CD4-positive, alpha-beta T cell treated with Interleukin-15 for 4 hours (primary cell): ENCODE measurements at places on chromosomes 6 and 20.

DNA sequence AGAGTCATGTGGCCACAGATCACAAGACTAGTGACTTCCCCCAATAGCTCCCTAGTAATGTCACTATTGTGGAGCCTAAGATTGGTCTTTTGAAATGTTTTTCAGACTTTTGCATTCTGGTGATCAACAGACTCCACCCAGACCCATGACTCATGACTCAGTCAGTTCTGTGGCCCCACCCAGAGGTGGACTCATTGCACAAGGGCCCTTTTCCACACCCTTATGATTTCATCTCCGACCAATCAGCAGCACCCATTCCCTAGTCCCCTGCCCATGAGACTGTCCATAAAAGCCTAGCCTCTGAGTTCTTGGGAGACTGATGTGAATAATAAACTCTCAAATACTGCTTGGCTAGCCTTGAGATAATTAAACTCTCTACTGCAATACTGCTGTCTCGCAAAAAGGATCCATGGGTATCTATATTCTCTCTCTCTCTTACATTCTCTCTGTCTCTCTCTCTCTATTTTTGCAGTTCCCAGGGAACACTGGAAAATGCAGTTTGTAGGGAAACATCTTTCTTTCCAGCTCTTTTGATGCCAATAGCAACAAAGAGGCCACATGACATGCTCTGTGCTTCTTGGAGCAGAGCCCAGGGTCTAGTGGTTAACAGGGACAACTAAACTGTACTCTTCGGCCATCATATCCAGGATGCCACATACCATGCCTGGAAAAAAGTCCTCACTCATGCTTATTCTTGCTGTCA, 71.3 kb upstream of the IYD start:
- no peak for DNase-seq

DNA sequence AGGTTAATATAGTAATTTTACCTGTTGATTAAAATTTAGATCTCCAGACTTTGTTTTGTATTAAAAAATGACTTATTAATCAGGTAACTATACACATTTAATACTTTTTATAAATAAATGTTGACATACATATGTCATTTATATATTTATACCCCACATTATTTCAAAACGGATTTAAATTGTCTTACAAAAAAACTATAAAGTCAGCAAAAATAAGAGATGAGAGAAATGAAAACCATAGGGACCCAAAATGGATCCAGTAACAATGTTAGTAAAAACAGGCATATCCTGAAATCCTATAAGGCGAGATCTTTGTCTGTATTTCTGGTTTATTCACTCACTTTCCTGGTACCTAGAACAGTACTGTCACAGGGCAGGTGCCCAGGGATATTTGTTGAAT, 91.5 kb downstream of the PACRG start:
- DNase-seq, result no peak

DNA sequence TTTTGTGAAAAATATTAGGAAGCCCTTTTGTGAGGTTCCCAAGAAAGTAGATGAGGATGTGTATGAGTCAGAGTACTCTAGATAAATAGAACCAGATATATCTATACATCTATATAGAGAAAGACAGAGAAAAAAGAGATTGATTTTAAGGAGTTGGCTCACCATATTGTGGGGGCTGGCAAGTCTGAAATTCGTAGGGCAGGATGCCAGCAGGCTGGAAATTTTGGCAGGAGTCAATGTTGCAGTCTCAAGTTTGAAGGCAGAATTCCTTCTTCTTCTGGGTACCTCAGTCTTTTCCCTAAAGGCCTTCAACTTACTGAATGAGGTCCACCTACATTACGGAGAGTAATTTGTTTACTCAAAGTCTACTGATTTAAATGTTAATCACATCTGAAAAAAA, 65.3 kb upstream of the SAMD3 start:
- no peak for DNase-seq

- no peak for DNase-seq
Observed at GRCh38 chr6:105763866-105764265, 322.3 kb upstream of the PRDM1 start.

DNA sequence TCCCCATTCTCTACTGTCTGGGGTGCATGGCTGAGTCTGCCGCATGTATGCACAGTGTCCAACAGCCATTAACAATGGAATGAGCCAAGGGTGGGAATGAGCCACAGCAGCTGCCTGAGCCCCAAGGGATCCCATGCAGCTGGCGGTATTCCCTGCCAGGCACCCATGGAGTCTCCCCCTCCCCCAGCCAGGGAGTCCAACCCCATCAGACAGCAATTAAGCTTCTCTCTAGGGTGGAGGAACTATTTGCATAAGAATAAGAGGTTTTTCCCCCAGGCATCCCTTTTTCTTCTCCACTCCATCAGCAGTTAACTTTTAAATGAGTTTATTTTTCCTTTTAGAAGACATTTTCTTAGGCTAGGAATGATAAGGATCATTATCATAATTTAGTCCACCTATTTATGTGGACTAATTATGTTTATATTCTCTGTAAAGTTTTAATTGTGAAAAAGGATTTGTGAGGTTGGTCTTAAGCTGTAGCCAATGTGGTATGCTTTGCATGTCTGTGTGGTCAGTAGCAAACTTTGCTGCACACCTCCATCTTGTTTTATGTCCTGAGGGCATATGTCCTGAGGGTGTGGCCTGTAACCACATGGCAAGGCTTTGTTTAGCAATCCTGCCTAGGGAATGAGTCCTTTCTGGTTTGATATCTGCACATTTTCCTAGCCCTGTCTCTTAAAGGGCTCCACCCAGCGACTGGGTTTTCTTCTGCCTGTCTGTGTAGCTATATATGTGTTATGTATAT, 158.9 kb upstream of the OLIG3 start:
- DNase-seq, result no peak

DNA sequence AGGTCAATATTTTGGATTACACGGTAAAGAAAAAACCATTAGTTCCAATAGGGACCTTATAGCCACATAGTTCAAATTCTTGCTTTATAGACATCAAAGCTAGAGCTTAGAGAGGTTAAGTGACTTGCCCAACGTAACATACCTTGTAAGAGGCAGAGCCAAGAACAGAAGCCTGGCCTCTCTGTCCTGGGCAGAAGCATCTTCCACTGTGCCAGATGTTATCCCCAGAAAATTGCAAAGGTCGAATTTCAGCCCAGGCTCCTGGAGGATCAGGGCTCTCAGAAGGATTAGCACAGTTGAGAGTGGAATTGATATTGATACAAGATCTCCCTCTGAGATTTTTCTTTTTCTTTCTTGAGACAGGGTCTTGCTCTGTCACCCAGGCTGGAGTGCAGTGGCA, 6.1 kb downstream of the SMIM28 start:
- DNase-seq, result no peak

DNA sequence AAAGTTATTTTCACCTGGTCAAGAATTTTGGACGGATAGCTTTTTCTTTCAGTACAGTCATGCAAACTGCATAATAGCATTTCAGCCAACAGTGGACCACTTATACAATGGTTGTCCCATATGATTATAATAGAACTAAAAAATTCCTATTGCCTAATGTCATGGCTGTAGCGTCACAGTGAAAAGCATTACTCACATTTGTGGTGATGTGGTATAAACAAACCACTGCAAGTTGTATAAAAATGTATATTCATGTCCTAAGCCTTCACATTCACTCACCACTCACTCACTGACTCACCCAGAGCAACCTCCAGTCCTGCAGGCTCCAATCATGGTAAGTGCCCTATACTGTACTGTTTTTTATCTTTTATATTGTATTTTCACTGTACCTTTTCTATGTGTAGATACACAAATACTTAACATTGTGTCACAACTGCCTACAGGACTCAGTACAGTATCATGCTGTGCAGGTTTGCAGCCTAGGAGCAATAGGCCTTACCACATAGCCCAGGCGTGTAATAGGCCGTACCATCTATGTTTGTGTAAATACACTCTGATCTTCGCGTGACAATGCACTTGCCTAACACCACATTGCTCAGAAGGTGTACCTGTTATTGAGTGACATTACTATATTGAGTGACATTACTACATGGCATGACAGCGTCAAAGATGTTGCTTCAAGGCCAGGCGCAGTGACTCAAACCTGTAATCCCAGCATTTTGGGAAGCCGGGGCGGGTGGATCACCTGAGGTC, 17.9 kb downstream of the ABHD12 start:
- DNase-seq, result no peak

- no peak for DNase-seq
Observed at GRCh38 chr6:53066077-53066417, 843 bp downstream of the FBXO9 start.

GRCh38 chr6:4970739-4971395, 33.0 kb downstream of the RPP40 start:
- no peak for DNase-seq

GRCh38 chr20:38301309-38301708, 2.6 kb upstream of the BPI start:
- no peak for DNase-seq

DNA sequence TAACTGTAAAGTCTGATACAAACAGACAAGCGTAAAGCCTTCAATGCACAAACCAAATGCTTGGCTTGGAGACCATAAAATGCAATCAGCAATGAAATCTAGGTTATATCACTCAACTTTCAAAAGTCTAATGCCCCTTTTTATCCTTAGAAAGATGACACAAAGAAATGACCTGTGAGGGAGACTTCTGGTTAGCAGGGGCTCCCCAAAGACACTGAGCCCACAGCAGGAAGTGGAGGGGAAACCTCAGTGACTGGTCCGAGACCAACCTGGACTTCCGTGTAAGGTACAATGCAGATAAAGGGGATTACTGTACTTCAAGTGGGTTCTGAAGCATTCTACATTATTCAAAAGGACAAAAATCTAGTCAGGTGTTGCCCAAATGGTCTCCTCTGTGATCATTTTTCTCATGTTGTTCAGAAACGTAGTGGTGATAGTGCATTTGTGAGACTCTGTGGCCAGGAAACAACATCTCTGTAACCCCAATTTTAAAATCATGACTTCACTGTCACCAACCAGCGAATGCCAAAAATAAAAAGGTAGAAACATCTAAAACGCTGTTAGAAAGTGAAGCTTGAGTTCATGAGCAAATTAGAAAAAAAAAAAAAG, 88.2 kb downstream of the HIVEP2 start:
- peak; percentile 54 for DNase-seq

DNA sequence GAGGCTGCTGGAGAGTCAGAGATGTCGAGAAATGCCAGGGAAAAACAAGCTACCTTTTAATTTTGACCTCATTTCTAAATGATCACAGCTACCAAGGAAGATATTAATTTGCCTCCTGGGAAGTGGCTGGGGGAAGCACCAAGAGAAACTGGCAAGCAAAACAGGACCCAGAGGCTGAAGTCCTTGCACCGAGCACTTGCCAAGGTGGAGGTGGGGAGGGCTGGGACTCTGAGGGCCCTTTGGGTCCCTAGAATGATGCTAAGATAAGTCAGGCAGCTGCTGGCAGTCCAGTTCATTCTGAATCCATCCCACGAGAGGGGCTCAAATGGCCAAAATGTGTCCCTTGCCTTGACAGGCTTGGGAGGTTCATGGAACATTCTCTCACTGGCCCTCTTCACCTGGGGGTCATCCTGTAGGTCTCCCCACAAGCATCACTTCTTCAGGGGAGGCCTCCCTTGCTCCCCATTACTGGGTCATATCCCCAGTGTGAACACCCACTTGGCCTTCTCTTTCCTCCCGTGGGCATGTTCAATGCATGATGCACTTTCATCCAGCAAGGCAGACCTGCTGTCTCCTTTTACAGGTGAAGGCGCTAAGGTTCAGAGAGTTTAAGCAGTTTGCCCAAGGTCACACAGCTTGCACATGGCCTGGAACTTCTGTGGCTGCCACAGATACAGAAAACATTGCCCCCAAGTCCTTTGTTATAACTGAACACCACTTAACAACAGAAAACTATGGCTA, 39.1 kb upstream of the BLCAP start:
- DNase-seq, result no peak

DNA sequence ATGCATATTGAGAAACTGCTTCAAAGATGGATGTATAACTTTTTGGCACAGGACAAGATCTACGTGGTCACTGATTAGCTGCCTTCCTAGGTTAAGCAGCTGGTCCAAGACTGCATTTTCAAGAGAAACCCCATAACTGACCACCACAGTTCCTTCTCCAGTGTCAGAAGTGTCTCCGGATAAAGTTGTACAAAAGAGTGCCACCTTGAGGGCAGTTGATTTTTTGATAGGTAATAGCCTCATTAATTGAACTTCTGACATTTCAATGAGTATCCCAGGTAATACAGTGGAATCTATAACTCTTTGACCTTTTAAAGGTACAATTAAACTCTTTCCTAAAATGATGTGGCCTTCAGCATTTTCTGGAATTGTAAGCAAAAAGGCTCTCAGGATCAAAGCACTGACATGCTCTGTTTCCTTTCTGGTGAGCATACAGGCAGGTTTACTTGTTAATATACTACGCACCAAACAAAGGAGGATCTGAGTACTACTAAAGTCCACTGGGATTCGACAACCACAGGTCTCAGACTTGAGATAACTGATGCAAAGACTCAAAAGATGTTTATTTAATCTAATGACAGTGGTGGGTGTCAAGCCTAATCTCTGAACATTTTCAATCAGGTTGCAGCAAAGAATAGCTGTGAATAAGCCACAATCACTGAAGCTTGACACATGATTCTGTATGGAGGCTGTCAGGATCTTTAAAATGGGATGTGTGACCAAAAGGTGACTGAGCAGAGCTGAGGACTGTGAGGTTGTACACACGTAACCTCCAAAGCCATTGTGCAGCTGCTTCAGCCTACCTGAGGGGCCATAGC, 21.2 kb downstream of the MKKS start:
- DNase-seq, result no peak

- no peak for DNase-seq
Observed at GRCh38 chr20:32052090-32052777, at the start of gene HCK. TSS of gene HCK (plus strand) at chr20:32052242.

GRCh38 chr6:116278854-116279231, 887 bp downstream of the TSPYL1 start:
- peak; percentile 17 for DNase-seq

DNA sequence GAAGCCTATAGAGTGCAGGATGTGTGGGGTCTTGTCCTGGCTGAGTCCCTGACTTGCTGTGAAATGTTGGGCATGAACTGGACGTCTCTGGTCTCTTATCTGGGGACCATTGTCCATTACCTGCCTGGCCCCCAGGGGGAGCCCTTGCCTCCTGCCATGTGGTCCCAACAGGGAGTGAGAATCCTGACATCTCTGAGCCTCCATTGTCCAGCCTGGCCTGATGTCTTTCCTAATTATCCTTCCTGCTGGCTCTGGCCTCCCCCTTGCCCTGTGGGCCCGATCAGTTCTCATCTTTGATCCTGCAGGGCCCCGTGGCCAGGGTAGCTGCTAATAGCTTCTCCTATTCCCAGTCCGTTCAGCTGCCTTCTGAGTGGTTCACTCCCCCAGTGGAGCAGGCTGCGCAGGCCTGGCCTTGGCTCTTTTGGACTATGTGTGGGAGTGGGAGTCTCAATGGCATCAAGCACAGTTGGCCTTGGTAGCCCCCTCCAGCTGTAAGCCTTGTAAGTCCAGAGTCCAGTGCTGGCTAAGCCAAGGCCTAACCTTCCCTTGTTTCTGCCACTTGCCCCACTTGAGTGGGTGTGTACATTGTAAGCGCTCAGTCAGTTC, 77.9 kb upstream of the RALY start:
- DNase-seq, result peak; percentile 59

GRCh38 chr6:105781248-105781647, 304.9 kb upstream of the PRDM1 start:
- peak; percentile 51 for DNase-seq

GRCh38 chr6:166169549-166170421, 2.1 kb upstream of the TBXT start:
- DNase-seq, result no peak

- no peak for DNase-seq
Observed at GRCh38 chr20:46973766-46974165, 79.1 kb downstream of the EYA2 start.

GRCh38 chr6:109006818-109007217, 87.8 kb downstream of the SESN1 start:
- DNase-seq, result no peak
